ENCODE measurements at places on chromosomes 4 and X. TPM values are rescaled to one million over a fixed set of nuclear protein-coding genes. Genes with fewer than 3 reads are reported as not detected.

The SYNPO2 gene
- 0.09 TPM for total RNA-seq

The CHRDL1 gene
- total RNA-seq, result not detected

The GPAT3 gene
- 1.2 TPM for total RNA-seq

The UGT2B11 gene
- not detected for total RNA-seq

The CDKL2 gene
- total RNA-seq, result 0.60 TPM

The SYP gene
- 0.51 TPM for total RNA-seq

The TMEM192 gene
- total RNA-seq, result 7.8 TPM

The SLC9A6 gene
- total RNA-seq, result 15.2 TPM

The GALNTL6 gene
- total RNA-seq, result not detected

The GAGE2A gene
- total RNA-seq, result not detected

The RBMX2 gene
- total RNA-seq, result 21.7 TPM

The ZCCHC13 gene
- not detected for total RNA-seq

The FREM3 gene
- total RNA-seq, result not detected

The HSFX2 gene
- not detected for total RNA-seq

The MTMR8 gene
- total RNA-seq, result 0.49 TPM

The ANKRD50 gene
- total RNA-seq, result 8.8 TPM

The SOX3 gene
- total RNA-seq, result not detected

The SCML1 gene
- total RNA-seq, result 5.8 TPM

The GLA gene
- 34.4 TPM for total RNA-seq

The RHOXF2B gene
- total RNA-seq, result not detected

The ARHGEF6 gene
- total RNA-seq, result 0.05 TPM

The RNF175 gene
- not detected for total RNA-seq

The BMPR1B gene
- total RNA-seq, result 5.2 TPM

The USP26 gene
- total RNA-seq, result not detected

The GAGE12F gene
- not detected for total RNA-seq

The NWD2 gene
- total RNA-seq, result not detected

The DACH2 gene
- total RNA-seq, result 0.05 TPM

The CXCL13 gene
- 0.14 TPM for total RNA-seq
